DMS79 (cell line): ENCODE measurements at places on chromosomes 13 and 19.

- no peak for DNase-seq
Observed at GRCh38 chr13:64369121-64369520, 2861.0 kb downstream of the PCDH9 start.

DNA sequence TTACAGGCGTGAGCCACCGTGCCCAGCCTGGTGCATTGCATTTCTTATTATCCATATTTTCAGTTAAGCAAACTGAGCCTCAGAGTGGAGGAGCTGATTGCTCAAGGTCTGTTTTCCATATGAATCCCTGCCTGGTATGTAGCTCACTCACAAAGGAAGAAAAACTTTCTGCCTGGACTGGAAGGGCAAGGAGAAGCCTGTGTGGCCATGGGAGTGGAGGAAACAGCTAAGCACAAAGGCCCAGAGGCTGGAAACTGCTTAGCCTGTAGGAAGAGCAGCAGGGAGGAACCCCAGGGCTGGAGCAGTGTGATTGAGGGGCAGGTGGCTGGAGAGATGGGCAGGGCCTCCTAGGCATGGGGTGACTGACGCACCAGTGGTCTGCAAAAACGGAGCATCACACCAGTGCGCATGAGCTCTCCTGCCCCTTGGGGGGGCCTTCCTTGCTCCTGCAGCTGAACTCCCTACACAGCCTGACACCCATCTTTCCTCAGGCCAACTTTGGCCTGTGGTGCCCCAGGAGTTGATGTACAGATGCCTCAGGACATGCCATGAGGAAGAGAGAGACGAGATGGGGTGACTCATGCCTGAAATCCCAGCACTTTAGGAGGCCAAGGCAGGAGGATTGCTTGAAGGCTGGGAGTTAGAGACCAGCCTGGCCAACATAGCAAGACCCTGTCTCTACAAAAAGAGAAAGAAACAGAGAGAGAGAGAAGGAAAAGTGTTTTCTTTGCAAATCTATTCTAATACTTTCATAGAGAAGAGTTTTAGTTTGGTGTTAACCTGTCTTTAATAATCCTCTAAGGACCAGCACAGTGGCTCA lies 2.8 kb upstream of the HNRNPM start:
- DNase-seq, result no peak

DNA sequence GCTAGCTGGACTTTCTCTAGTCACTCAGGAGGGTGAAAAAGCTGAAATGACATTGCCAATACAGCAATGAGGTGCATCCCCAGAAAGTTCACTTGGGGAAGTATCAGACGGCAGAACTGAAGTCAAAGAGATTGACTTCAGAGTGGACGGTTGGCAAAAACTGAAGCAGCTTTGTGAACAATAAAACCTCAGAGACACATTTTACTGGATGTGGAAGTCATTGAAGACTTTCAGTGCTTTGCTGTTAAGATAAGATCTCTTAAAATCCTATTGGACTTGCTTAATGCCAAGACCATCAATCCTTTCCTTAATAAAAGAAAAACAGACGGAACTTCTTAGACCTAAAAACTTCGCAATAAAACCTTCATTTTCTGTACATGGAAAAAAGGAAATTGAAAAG lies 103.7 kb downstream of the ABCC4 start:
- no peak for DNase-seq

- no peak for DNase-seq
Observed at GRCh38 chr13:37680137-37680536, 81.6 kb upstream of the POSTN start.

GRCh38 chr19:8641908-8642547 lies 11.6 kb downstream of the NFILZ start:
- DNase-seq, result no peak

DNA sequence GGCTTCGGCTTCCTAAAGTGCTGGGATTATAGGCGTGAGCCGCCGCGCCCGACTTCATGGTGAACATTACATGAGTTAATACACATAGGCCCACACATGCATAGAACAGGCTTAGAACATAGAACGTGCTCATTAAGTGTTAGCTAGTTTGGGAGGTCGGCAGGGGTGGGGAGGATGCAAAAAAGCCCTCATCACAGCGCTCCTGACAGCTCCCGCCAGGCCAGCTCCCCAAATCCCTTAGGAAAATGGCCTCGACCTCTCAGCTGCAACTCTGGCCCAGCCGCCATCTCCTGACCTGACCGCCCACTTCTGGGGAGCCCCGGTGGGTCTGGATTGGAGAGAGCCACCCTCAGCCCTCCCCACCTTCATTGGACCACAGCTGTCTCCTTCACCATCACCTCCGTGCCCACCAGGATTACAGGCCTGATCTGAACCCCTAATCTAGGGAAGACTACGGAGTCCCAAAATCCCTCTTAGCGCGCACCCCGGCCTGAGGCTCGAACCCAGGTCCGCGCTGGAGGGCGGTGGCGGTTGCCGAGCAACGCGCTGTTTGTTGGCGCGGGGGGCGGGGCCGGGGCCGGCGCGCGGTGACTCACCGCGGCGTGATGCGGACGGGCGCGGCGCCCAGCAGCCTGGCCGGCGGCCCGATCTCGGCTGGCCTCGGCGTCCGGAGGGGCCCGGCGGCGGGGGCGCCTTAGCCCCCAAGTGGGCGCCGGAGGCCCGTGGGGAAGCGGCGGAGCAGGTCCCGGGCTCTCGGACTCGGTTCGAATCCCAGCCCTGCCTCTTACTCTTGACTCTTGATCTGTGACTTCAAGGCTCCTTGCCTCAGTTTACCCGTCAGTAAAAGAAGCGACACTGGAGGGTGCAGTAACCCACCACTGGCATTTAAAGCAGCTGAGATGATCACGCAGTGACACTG lies 26.7 kb upstream of the NANOS3 start:
- DNase-seq, result peak; percentile 32

DNA sequence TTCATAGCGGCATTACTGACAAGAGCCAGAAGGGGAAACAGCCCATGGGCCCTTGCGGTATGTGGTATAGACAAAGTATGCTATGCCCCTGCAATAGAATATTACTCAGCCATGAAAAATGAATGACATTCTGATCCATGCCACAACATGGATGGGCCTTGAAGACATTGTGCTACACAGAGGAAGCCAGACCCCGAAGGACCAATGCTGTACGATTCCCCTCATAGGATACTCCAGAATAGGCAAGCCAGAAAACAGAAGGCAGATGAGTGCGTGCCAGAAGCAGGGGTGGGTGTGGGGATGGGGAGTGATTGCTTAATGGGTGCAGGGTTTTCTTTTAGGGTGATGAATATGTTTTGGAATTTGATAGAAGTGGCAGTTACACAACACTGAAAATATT lies 342.0 kb downstream of the TEX29 start:
- no peak for DNase-seq

GRCh38 chr13:37985281-37985680 lies 115.7 kb upstream of the TRPC4 start:
- no peak for DNase-seq

DNA sequence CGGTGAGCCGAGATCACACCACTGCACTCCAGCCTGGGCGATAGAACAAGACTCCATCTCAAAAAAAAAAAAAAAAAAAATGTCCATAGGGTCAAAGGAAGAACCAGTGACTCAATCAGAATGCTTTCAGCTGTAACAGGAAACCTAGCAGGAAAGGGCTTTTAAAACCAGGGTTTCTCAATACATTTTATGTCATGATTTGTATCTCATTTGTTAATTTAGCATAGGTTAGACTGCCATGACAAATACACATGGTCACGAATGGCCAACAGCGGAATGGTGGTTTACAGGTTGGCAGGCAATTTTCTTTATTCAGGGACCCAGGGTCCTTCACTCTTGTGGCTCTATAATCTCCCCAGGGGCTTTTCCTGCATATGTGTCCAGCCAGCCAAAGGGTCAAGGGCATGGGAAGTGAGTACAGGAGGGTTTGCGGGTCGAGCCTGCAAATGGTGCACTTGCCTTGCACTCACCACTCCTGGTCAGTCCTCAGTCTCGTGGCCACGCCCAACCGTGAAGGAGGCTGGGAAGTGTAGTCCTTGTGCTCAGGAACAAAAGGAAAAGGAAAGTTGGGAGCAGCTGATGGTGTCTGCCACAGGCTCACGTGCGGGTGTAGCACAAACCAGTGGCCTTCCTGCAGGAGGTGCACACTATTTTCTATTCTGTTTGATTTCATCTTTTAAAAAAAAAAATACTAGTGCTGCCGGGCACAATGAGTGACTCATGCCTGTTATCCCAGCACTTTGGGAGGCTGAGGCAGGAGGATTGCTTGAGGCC lies 14.8 kb downstream of the DHX34 start:
- DNase-seq, result no peak

- no peak for DNase-seq
Observed at GRCh38 chr19:14603990-14604387, 21.1 kb downstream of the CLEC17A start.

DNA sequence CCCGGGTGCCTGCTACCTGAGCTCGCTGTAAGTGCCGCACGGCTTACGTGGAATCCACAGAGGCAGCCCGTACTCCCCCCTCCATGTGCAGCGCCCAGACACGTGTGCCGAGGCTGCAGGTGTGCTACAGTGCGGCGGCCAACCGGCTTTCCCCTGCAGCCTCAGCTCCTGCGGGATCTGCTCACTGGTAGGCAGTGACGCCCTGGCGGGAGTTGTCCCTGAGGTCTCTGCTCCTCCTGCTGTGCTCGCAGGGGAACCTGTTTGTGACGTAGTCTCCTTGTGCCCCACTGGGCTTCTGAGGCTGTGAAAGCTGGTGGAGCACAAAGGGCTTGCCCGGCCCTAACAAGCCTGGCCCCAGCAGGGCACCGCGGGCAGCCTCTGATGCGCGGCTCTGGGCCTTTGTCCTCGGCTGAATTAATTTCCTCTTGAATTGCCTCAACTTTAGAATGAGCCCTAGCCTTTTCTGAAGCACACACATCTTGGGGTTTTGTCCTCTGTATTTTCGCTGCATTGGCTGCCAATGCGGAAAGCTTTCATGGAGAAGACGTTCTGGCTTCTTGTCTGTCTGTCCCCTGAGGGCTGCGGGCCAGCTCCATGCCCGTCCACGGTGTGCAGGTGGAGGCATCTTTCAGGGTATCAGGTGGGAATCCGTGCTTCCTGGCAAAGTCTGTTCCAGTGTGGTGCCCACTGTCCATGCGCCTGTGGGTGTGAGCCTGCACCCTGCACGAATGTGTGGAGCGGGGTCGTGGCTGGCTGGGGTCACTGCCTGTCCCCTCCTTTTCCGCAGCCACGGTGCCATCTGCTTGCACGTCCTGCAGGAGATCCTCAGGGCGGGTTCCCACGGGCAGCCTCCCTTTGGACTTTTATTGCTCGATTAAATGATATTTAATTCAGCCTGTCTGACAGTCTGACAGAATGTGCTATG lies 77.3 kb upstream of the MCF2L start:
- no peak for DNase-seq

DNA sequence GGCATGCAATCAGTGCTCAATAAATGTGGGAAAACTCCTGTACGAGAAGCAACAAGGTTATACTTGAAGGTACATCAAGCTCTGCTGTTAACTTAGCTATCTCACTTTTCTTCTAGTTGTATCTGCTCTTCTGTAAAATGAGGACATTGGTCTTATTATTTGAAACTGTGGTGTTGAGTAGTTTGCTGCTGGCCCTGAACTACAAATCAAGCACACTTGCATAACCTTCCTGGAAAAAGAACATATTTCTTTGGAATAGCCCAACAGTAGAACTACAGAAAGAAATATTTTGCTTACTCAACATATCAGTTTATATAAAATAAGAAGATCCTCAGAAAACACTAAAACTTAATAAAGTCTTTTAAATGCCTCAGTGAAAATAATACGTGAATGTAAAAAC lies 203.0 kb downstream of the KCTD12 start:
- no peak for DNase-seq

DNA sequence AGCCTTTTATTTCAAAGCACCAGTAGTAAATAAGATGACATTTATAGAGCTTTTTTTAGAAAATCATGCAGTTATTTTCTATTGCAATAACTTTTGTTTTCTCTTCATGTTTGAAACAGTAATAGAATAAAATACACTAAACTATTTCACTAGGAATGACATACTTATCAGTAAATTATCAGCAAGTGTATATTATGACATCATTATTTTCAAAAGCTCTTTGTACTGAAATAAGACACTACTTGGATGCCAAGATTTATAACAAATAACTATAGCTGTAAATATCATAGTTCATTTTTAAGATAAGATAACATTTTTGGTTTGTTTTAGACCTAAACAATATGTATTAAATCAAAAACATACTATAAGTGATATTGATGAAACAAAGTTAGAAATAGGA lies 56.8 kb downstream of the STOML3 start:
- no peak for DNase-seq

DNA sequence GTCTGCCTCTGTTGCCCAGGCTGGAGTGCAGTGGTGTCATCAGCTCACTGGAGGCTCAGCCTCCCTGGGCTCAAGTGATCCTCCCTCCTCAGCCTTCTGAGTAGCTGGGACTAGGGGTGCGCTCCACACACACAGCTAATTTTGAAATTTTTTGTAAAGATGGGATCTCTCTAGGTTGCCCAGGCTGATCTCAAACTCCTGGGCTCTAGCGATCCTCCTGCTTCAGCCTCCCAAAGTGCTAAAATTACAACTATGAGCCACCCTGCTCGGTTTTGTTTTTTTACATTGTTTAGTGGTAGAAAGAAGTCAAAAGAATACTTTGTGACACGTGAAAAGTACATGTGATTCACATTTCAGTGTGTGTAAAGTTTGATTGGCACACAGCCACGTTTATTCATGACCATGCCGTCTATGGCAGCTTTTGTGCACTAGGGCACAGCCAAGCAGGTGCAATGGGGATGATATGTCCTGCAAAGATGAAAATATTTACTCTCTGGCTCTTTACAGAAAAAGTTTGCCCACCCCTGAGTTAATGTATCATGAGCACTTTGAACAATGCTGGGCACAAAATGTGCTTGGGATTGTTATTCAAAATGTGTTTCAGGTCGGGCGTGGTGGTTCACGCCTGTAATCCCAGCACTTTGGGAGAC lies 16.2 kb upstream of the NFIC start:
- no peak for DNase-seq

DNA sequence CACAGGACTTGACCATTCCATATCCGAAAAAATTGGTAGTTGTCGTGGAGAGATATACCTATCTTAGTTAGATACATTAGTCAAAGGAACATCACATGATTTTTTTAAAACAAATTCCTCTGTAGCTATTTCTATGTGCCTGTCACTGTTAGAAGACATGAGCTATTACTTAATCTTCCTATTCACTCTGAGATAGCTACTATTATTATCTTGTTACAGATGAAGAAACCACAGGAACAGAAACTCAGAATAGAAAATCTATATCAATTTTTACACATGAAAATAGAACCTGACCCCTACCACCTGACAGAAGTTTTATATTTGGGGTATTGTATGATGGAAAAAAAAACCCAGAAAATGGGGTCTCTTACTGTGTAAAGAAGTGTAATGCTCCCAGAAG lies 68.9 kb upstream of the TDRD3 start:
- no peak for DNase-seq

GRCh38 chr13:106143392-106143791 lies 392.1 kb downstream of the EFNB2 start:
- DNase-seq, result no peak

GRCh38 chr19:54430306-54431254 lies 15.3 kb downstream of the TTYH1 start:
- no peak for DNase-seq

DNA sequence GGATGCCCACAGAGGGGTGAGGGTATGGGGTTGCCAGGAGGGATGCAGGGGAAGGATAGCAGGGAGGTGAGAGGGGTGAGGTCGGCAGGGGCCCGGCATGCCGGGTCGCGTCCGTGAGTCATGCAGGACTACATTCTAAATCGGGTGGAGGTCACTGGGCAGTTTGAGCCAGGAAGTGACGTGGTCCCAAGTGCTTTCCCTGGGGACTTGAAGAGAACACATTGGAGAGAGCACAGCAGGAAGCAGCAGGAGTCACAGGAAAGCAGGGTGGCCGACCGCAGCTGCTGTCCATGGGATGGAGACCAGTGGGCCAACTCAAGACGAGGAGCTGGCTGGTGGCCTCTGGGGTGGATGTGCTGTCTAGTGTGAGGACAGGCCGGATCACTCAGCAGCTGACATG lies 92.0 kb upstream of the WASF3 start:
- no peak for DNase-seq
